Hippocampal formation (tissue), 2 donors: ENCODE measurements at places on chromosomes 2 and 18.

DNA sequence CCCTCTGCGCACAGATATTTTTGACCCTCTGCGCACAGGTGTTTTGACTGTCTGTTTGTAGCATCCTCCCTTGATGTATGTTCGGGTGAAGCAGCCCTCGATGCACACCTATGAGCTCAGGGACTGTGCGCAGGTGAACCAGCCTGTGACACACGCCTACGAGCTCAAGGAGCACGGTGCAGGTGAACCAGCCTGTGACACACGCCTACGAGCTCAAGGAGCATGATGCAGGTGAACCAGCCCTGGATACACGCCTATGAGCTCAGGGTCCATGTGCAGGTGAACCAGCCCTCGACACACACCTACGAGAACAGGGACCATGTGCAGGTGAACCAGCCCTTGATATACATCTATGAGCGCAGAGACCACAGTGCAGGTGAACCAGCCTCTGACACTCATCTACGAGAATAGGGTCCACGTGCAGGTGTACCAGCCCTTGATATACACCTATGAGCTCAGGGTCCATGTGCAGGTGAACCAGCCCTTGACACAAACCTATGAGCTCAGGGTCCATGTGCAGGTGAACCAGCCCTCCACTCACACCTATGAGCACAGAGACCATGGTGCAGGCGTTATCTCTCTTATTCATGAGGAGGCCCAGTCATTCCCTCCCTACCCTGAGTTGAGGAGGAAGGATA is 33.9 kb downstream of the SH3BP4 start:
- no peak for DNase-seq

DNA sequence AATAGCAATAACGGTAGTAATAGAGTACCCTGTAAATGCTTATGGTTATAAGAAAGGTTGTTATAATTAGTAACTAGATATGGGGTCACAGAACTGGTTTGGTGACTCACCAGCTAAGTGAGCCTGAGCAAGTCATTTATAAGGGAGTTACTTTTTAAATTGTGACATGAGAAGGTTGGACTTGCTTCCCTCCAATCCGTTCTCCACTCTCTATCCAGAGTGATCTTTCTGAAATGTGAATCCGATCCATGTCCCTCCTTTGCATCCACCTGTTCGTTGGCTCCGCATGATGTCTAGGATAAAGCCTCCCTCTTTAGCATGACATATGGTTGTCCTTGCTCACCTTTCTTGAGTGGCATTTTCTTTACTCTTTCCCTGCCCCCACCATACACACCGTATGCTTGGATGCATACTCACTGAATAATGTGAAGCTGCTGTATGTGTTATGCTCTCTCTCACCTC is 83.1 kb downstream of the CDC42EP3 start:
- DNase-seq = no peak

- DNase-seq = no peak
Observed at GRCh38 chr2:118830118-118830517, 17.3 kb downstream of the EN1 start.

DNA sequence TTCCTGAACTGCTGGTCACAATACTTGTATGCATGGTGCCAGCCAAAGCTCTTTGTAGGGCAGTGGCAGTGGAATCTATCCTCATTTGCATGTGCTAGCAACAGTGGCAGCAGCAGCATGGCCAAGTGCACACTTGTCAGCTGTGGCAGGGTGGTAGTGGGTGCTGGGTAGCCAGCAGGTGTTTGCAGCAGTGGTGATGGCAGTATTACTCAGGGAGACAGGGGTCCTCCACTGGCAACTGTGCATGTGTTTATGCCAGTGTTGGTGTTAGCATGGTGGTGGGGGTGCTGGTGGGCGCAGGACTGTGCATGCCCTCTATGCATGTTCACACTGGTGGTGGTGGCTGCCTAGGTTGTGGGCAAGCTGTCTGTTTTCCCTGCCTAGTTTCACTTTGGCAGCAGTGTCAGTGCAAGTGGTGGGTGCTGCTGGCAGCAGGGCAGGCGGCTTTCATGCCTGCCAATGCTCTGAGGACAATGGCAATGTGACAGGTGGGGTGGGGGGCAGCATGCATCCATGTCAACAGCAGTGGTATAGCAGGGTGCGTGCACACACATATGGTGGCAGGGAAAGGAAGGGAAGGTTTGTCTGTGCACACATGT is 41.2 kb downstream of the GALNT13 start:
- no peak for DNase-seq

GRCh38 chr2:11862049-11862448 is 115.6 kb downstream of the LPIN1 start:
- DNase-seq = no peak

DNA sequence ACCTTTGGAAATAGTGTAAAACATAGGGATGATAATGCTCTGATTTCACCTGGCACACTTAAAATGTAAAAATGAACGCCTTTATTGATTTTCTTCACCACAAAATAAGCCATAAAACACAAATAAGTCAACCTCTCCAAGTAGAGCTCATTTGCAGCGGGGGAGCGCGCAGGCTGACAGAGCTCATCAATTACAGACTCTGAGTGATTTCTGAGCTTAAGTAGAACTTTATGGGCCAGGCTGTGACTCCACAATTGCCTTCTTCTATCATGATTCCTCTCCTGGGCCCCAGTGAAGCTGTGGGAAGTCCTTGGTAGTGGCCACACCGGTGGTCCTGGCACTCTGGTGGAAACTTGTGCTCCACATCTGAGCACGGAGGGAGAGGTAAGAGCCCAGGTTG is 789.0 kb upstream of the RAB6C start:
- no peak for DNase-seq

DNA sequence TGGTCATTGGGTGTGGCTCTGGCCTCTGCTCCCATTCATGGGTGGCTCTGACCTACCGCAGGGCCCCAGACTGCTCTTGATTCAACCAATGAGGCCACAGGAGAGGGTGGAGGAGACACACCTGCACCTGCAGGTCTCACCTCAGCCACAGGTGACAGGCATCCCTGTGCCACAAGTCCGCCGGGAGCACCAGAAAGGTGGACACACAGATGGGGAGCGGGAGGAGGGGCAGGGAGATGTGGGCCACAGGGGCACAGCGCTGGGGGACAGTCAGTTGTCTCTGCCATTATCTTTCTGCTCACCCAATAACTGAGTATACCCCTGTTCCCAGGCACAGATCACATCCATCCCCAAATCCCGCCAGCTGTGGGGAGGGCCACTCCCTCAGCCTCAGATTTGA is 189.1 kb upstream of the SALL3 start:
- no peak for DNase-seq
